CD8-positive, alpha-beta memory T cell (primary cell): ENCODE measurements at places on chromosomes 1 and 21.

DNA sequence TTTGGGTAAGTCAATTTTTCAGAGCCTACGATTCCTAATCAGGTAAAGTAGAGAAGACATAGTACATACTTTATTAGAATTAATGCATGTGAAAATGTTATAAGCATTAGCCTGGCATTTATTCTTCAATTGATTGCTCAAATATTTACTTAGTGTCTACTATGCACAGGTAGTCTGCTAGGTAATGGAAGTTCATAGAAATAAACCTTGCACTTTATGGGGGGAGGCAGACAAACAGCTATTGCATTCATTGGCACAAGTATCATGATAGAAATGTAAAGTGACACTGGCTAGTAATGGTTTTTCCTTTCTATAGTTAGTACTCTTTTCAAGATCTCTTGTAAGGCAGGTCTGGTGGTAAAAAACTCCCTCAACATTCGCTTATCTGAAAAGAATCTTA is 44.9 kb downstream of the ZNHIT6 start:
- no peaks in the 10 kb centered on the region for H3K27me3 ChIP-seq
- H3K36me3 ChIP-seq, result no peaks in the 10 kb centered on the region
- no peak overlapping the region for H3K27ac ChIP-seq
- no peak overlapping the region for H3K4me3 ChIP-seq
- no peak for DNase-seq

DNA sequence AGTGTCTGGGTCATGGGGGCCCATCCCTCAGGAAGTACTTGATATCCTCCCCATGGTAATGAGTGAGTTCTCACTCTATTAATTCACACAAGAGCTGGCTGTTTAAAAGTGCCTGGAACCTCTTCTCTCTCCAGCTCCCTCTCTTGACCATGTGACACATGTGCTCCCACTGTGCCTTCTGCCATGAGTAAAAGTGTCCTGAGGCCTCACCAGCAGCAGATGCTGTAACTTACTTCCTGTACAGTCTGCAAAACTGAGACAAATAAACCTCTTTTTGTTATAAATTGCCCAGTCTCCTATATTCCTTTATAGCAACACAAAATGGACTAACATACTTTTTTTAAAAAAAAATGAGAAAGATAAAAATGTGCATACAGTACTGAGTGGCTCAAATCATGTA is 24.0 kb downstream of the PUM1 start:
- H3K4me1 ChIP-seq, result peaks cover 31% of the 10 kb centered on the region
- H3K36me3 ChIP-seq, result peaks cover 16% of the 10 kb centered on the region
- no peak overlapping the region for H3K4me3 ChIP-seq
- H3K27ac ChIP-seq, result no peak overlapping the region
- no peaks in the 10 kb centered on the region for H3K27me3 ChIP-seq

GRCh38 chr1:47585141-47585902 is 147.5 kb downstream of the FOXD2 start:
- H3K36me3 ChIP-seq, result no peaks in the 10 kb centered on the region
- no peak overlapping the region for H3K27ac ChIP-seq
- no peaks in the 10 kb centered on the region for H3K4me1 ChIP-seq
- peaks cover 7% of the 10 kb centered on the region for H3K27me3 ChIP-seq

GRCh38 chr1:9539829-9540550 is 725 bp downstream of the SLC25A33 start:
- H3K27ac ChIP-seq, result peak overlapping the region; percentile 69
- H3K4me3 ChIP-seq, result peak overlapping the region; percentile 62
- H3K36me3 ChIP-seq, result no peaks in the 10 kb centered on the region
- no peaks in the 10 kb centered on the region for H3K27me3 ChIP-seq

- no peaks in the 10 kb centered on the region for H3K27me3 ChIP-seq
- DNase-seq, result no peak
- no peak overlapping the region for H3K27ac ChIP-seq
- H3K4me1 ChIP-seq, result peaks cover 19% of the 10 kb centered on the region
- H3K4me3 ChIP-seq, result no peak overlapping the region
Observed at GRCh38 chr1:88984569-88984968, 7.9 kb downstream of the KYAT3 start.

DNA sequence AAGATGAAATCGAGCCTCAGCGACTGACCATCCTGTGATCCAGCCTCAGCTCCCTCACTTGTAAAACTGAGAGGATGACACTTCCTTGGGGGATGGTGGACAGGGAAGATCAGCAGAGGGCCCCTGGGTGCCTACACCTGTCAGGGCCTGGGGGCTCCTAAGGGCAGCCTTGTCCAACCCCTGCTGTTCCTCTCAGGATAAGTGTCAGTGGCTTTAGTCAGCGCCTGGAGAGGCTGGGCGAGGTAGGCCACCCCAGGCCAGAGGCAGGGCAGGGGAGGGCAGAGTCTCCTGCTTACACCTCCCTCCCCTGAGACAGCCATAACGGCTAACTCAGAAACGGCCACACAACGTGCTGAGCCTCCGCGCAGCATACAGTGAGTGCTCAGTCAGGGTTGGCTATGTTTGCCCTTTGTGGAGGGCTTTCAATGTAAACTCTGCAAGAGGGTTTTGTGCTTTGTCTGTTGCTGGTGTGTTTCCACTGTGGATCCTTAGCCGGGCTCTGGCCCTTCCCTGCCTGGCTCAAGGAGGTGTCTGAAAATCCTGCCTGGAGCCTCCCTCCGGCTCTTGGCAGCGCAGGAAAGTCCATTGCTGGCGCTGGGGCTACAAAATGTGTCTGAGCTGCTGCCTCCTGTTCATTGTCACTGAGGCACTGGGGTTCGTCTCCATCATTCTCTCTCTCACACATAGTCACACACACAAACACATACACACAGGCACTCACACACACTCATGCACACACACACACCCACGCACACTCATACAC is 588.4 kb downstream of the PTPRU start:
- H3K36me3 ChIP-seq, result no peaks in the 10 kb centered on the region
- no peaks in the 10 kb centered on the region for H3K4me1 ChIP-seq
- no peak for DNase-seq
- H3K4me3 ChIP-seq, result no peak overlapping the region
- no peak overlapping the region for H3K27ac ChIP-seq
- H3K27me3 ChIP-seq, result peaks cover 6% of the 10 kb centered on the region
